ENCODE measurements at places on chromosomes 13 and 19.

- no peak for DNase-seq
These were observed 20.9 kb upstream of the PLAUR start for GRCh38 chr19:43690890-43691289.

DNA sequence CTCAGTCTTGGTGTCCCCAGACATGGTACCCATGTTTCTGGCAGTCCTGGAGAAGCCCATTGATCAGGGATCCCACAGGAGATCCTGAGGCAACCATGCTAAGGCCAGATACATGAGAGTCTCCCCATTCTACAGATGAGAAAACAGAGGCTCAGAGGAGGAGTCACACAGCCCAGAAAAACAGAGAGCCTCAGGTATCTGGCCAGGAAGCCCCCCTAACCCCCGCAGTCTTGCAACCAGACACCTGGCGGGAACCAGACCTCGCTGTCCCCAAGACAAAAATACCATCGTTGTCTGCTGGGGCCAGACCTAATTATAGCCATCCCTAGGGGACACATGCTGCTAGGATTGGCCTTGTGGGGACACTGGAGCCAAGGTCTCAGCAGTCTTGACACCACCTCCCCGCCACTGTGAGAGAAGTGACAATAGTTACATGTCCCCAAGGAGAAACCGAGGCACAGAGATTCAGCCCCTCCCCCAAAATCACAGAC is 1.6 kb upstream of the PDE4C start:
- no peak for DNase-seq

GRCh38 chr13:93233997-93234416 is 7.4 kb downstream of the GPC6 start:
- no peak for DNase-seq

GRCh38 chr19:12478234-12478941 is 6.2 kb downstream of the ZNF709 start:
- no peak for DNase-seq
